ENCODE measurements at places on chromosomes 5 and 9.

GRCh38 chr9:16601991-16602390 is 268.5 kb downstream of the BNC2 start:
- DNase-seq: no peak

DNA sequence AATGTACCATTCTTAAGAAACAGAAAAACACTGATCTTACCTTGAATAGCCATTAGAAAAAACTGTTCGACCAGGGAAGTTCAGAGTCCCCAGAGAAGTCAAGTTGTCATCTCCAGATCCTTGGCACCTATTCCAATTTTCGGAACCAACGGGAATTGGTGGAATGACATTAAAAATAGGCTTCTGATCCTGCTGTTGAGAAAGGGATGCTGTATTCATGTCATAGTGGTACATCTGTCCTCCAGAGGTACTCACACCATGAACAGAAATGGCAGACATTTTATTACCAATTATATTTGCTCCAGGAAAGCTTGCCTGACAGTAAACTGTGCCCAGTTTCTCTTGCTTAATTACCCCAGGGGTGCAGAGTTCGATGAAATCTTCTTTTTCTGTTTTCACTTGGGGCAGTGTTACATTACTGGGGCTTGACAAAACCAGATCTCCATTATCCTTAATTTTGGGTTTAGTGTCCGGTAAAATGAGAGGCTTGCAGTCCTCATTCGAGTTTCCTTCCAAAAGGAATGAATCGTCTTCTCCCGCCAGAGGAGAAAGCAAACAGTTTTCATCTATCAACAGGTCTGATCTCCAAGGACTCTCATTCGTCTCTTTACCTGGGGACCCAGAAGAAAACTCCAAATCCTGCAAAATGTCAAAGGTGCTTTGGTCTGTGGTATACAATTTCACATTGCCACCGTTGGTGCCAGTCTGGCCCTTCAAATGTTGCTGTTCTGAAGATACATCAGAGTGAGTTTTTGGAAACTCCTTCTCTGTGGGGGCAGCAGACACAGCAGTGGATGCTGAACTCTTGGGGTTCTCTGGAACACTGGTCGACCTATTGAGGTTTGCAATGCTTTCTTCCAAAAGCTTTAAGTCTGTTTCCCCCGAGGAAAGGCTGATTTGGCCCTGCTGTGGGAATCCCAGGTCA is 3.6 kb downstream of the NR3C1 start:
- no peak for DNase-seq

- DNase-seq: no peak
Measured at GRCh38 chr5:123659011-123659410, 147.0 kb downstream of the CSNK1G3 start.

- no peak for DNase-seq
Measured at GRCh38 chr5:152711801-152712388, 306.8 kb upstream of the NMUR2 start.

DNA sequence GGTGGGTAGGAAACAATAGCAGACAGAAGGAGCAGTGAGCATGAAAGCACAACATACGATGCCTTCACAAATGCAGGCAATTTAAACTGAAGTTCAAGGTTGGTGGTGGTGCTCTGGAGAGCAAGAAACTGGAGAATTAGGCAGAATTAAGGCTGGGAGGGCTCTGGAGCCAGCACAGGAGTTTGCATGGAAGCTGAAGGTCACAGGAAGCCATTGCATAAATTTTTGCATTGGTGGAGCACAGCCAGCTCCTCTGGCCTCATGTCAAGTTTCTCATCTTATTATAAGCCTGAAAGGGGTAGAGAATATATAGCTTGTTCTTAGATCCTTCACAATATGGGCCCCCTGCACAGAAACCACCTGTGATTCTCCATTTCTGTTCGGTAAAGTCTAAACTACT is 207.4 kb downstream of the PAPPA start:
- DNase-seq: no peak

- no peak for DNase-seq
Measured at GRCh38 chr9:15867988-15868387, 315.1 kb downstream of the CCDC171 start.

DNA sequence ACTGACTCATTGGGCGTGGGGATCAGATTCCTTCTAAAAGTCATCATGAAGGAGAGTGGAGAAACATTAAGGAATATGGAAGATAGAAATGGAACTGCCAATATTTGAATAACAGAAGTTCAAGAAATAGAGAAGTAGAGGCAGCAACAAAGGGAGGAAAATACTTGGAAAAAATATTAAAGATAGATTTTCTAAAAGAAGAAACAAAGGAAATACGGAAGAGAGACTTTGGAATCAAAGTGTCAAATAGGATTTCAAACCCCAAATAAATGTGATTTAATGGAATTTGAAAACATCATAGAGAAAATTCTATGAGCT is 605.1 kb upstream of the KLF4 start:
- no peak for DNase-seq

DNA sequence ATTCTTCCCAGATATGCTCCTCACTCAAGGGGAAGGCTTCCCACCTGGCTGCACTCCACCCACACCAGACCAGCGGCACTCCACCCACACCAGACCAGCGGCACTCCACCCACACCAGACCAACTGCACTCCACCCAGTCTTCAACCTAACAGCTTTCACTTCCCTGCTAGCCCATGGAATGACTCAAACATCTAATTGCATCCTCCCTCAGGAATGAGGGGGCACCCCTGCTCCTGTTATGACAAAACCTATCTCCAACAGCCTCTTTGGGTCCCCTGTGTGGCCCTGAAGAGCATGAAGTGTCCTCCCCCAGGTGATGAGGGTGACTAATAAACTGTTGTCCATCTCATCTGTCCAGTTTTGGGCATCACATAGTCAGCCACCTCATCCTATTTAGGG is 556.6 kb upstream of the TUSC1 start:
- no peak for DNase-seq

- DNase-seq: no peak
Measured at GRCh38 chr5:144487761-144488160, 317.1 kb downstream of the KCTD16 start.

DNA sequence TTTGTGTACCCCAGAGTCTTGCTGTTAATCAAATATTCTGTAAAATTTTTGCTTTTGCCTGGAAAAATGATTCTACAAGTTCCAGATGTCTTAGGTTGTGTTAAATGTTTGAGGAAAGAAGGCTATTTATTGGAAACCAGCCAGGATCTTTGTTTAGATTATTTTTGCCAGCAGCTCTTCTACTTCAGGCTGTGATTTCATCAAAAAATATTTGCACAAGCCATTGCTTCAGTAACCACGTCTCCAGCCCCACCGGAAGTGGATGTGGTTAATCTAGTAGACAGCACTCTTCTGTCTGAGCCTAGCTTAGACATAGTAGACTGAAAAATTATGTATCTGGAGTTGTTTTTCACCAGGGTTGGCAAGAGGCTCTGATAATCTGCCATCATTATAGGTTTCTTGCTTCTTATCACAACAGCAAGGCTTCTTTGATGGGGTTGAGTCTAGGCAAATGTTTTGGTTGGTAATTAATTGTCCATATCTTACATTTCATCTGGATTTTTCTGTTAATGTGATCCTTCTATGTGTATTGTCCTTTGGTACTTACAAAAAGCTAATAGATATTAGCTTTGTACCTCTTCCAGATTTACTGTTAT is 17.1 kb downstream of the KCTD16 start:
- peak; percentile 85 for DNase-seq

- DNase-seq: no peak
Measured at GRCh38 chr9:136975644-136976043, 1.7 kb upstream of the PTGDS start.

DNA sequence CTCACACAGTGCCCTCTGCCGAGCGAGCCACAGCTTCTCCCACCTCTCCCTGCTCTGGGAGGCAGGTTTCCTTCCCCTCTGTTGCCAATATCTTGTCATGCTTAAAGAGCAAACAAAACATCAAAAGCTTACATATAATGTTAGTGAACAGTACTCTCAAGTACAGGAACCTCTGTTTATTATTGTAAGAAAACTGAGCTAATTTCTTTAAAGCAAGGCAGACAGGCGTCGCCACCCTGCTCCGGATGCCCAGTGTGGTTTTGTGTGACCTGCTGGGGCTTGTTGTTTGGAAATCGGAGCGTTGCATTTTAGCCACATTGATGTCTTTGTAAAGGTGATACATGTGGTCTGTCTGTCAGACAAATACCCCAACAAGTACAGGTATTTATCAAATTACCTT is 401.4 kb upstream of the IRX1 start:
- DNase-seq: no peak

DNA sequence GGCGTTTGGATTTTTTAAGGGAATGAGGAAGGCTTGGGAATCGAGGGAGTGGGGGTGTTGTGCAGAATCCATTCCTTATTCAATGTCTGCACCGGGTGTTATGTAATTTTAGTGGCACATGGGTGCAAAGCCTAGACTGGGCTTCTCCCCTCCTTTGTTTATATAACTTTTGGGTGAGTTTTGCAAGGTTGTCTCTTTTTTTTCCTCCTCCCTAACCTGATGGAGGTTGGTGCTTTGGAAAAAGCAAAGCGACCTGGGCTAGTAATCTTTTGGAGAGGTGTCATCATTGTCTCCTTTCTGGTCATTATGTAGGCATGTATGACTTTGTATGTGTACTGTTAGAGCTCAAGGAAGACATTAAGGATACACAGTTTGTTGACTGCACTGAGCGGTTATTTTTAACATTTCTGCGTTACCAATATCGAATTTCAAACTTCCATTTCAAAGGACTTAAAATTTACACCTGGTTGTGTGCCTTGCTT is 3.1 kb downstream of the SMARCA2 start:
- DNase-seq: no peak

DNA sequence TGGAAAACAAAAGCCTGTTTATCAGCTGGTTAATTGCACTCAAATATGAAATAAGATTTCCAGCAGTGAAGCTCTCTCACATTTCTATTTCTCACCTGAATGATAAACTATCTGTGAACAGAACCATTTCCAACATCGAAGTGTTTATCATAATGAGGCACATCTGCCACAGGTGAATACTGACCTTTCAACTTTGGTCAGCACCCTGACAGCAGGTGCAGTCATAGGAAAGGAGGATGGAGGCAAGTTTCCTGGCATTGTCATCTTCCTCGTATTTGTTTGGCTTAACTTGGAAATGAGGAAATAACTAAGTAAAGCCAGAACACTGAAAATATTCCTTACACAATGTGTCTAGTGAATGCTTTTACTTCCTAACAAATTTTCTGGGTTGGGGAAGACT is 716.4 kb downstream of the NR2F1-AS1 start:
- no peak for DNase-seq

GRCh38 chr5:136482206-136482605 is 116.9 kb upstream of the TRPC7 start:
- no peak for DNase-seq

DNA sequence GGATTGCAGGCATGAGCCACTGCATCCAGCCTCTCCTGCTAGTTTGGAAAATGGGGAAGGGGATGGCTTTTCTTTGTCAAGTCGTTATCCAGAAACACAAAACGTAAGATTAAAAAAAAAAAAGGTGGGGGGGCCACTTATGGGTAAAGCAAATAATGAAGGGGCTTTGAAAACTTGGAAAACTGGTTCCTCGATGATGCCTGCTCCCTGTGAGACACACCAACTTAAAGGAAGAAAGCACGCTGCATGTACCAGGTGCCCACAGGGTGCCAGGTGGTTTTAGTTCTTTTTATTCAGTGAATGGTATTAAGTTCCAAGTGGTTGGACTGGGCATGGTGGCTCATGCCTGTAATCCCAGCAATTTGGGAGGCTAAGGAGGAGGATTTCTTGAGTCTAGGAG is 170.1 kb downstream of the GOLPH3 start:
- no peak for DNase-seq

DNA sequence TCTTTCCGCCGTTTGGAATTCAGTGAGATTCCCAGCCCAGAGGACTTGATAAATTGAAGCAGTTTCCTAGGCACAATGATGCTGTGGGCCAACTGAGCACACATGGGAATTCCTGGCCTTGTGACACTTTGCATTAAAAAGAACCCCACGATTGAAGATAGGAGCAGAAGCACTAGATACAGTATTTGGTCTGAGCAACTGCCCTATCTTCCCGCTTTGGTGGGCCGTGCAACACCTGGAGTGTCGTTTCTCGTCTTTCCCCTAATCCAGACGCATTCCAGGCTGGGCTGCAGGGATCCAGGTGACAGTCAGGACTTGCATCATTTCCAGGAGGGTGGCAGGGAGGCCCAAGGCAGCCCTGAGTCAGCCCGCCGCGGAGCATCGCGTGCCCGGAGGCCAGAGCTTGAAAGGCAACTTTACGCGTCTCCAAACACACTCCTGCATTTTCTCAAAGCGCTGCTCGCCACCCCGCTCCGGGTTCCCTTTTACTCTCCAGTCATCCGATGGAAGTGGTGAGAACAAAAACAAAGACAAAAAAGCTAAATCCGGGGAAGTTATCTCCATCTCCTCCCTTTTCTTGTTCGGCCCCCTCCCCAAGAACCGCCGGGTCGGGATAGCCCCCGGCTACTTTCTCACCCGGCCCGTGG is 753 bp upstream of the STC2 start:
- no peak for DNase-seq

- DNase-seq: no peak
Measured at GRCh38 chr5:51194671-51195070, 188.6 kb upstream of the ISL1 start.

- no peak for DNase-seq
Measured at GRCh38 chr9:121987314-121987713, 105.8 kb downstream of the TTLL11 start.

- peak; percentile 9 for DNase-seq
Measured at GRCh38 chr5:109849478-109850088, 159.9 kb downstream of the MAN2A1 start.

DNA sequence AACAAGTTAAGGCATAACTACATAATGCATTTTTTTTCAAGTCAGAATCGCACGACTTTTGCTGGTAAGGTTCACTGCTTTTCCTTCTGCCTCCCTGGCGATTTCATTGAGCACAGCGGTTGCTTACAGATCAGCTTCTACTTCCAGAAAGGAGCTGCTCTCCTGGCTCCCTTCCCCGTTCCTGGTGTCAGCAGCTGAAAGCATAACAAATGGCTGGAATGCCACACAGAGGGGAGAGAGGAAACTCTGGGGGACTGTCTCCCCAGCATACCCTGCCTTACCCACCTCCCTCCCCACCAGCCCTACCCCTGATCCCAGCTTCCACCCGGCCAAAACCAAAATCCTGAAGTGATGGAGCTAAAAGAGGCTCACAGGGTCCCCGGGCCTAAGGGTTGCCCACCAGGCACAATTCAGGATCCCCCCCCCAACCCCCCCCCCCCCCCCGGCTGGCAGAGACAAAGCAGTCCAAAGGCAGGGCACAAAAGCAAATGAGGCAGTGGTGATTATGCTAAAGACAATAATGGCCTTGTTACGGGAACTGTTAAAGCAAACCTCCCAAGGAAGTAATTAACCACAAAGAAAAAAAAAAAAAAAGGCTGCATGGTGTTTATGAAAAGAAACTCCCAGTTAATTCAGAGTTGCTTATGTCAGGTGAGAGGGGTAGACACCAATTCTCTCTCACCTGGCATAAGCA is 126.1 kb upstream of the WWC1 start:
- no peak for DNase-seq

GRCh38 chr9:113319054-113319453 is 15.9 kb upstream of the RNF183 start:
- DNase-seq: no peak

- DNase-seq: no peak
Measured at GRCh38 chr9:89405826-89406225, 87.5 kb downstream of the SECISBP2 start.

All from CD8-positive, alpha-beta memory T cell (primary cell).